ENCODE measurements at places on chromosomes 3 and 15. TPM values are rescaled to one million over a fixed set of nuclear protein-coding genes. Genes with fewer than 3 reads are reported as not detected.
A peak's percentile ranks its signal among the peaks of the same experiment; 100 is the strongest.

GRCh38 chr15:45573961-45574629 is 13.1 kb upstream of the BLOC1S6 start:
- DNase-seq: peak; percentile 70

- no peak for DNase-seq
Measured at GRCh38 chr15:40435710-40436089, 5.1 kb upstream of the BAHD1 start.

DNA sequence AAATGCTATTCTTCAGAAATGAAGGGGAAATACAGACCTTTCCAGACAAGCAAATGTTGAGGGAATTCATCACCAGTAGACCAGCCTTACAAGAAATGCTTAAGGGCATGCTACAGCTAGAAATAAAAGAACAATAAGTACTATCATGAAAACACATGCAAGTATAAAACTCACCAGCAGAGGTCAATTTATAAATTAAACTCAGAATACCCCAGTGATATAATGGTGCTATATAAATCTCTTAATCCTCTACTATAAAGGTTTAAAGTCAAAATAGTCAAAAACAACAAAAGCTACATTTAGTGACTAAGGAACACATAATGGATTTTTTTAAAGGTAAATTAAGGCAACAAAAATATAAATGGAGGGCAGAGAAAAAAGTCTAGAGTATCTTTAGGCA is 142.5 kb downstream of the CPNE4 start:
- no peak for DNase-seq

DNA sequence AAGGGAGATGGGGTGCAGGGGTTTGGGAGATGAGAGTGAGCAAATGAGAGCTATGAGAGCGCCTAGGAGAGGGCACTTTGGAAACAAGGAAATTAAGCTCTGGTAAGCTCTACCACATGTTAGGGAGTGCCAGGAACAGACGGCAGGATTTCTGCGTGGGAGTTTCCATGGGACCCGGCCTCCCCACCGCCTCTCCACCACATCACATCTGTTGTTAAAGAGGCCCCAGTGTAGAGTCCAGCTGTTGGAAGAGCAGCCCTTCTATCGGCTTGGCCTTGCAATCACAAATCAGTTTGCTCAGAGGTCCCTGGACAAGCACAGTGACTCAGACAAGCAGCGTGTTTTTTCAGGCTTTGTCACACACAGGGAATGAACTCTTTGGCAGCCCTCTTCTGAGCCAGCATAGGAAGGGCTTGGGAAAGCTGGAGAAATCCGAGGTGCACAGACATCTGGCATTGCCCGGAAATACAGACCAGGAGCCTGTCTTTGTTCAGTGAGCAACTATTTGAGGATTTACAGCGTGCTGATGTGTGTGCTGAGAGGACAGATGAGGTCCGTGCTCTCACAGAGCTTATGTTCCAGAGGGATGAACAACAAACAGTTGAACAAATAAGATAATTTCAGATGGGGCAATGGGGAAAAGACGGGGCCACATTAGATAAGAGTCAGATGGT is 370.6 kb upstream of the PROK2 start:
- DNase-seq: no peak

DNA sequence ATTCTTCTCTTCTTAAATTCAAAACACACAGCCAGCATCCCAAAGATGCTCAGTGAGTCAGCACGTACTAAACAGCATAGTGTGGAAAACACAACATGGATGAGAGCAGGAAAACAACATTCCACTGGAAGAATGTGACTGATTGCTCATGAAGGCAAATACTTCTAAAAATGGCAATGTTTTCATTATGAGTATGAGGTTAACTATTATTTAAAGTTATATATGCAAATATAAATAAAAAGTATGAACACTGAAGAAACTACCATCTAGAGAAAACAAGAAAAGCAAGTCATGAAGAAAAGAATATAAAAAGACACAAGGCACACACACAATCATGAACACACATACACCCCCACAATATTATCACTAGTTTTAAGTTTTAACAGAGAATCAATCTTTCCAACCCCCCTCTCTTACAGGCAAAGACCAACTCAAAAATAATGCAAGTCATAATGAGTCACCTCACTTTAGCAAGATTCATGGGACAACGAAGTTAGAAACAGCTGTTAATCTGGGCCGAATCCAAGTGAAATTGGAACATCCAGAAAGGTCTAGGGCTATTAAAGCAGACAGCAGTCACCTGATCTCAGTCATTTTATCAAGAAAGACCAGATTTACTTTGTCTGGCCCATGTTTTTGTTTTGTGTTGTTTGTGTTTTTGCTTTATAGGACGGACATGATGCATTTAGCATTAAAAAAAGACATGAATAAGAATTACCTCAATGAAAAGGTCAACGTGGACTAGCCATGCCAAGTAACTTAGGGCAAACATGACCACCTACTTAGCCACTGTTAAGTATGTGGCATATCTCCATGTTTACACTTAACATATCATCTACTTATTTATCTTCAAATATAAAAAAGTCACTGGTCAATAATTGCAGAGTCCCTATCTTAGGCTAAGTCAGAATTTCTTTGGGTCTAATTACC is 18.1 kb downstream of the GBE1 start:
- peak; percentile 8 for DNase-seq

DNA sequence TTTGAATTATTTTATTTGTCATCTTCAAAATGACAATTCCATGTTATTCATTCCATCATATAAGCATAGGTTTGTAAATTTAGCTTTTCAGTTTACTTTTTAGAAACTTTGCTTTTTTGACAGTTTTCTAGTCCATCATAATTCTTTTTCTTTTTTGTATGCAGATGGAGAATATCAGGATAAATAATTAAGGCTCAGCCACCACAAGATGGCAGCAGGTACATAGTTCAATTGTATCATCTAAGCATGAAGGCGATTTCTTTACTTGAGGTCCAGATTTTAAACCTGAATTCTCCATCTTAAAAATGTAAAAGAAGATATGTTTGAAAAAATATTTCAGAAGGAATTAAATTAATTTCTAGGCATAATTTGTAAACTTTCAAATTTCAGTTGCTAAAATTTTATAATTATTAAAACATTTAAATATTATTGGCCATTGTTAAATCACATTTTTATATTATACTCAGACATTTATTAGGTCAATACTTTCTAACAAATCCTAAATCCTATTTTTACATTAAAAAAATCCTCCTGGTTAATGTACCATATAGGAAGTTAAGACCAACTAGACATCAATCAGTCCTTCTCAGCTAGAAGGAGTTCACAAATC is 15.1 kb downstream of the PLSCR5 start:
- peak; percentile 42 for DNase-seq

TUSC7 gene
- not detected for total RNA-seq

- DNase-seq: peak; percentile 14
Measured at GRCh38 chr3:8317661-8318649, 183.7 kb upstream of the LMCD1 start.

DNA sequence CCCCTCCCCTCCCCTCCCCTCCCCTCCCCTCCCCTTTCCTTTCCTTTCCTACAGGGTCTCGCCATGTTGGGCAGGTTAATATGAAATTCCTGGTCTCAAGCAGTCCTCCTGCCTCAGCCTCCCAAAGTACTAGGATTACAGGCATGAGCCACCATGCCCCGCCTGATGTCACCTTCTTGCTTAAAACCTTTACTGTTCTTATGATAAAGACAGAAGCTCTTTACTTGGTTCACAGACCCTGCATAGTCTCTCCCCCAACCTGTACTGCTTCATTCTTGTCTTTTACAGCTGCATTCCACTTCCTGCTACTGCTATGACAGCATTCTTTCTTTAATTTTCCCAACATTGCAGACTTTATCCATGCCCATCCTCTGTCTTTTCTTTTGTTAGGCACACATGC is 20.8 kb downstream of the MED12L start:
- DNase-seq: no peak

DNA sequence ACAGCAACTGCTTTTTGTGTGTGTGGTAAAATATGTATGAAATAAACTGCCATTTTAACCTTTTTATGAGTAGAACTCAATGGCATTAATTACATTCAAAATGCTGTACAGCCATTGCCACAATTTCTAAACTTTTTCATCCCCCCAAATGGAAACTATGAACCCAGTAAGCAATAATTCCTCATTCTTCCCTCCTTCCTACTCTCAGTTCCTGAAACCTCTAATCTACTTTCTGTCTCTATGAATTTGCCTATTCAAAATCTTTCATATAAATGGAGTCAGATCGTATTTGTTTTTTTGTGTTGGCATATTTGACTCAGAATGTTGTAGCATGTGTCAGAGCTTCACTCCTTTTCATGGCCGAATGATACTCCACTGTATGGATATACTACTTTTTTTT is 5.3 kb upstream of the BLM start:
- no peak for DNase-seq

DNA sequence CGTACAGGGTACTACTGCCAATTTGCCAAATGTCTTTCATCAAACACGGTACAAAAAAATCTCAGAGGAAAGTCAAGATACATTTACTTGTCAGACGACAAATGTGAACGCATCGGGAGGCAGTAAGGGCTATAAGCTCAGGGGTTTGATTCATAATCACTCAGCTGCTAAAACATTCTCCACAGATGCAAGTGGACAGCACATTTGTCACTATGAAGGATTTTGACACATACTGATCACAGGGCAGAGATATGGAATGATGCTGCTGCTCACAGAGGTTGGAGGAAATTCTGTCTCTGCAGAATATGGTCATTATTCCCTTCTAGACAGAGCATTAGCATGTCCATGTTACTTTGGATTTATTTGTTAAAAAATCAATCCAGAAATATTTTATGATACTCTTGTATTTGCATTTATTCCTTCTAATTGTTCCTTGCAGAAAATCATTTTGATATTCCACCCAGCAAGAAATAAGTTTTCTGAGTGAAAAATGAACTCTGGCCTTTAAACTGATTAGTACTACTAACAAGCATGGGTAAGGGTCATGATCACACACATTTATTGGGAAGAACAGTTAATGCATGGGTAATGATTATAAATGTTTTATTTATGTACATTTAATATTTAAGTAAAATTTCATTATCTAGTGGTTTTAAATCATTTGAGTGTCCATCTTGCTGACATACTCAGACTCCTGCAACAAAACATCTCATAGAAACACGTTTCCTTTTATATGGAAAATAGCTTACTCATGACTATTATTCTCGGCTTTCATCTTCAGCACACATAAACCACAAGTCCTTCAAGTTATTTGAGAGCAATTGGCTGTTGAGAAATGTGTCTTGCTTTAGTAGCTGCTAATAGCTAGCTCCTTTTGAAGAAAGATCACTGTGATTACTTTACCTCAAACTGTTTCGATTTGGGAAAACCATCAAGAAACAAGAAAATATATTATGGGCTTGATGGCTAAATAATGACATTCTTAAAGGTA is 559.3 kb downstream of the MECOM start:
- no peak for DNase-seq

DNA sequence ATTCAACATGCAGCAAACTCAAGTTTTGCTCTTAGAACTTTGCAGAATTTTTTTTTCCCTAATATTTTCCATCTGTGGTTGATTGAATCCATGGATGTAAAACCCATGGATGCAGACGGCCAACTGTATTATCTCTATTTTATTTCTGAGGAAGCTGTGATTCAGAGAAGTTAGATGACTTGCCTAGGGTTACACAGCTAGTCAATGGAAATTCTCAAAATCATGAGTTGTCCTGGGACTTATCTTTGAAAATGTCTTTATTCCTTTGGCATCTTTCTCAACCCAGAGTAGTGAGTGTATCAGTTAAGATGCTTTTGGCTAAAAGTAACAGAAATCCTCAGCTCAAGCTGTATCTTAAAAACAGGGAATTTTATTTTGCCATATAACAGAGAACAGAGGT is 107.9 kb upstream of the GALNT15 start:
- DNase-seq: no peak

DNA sequence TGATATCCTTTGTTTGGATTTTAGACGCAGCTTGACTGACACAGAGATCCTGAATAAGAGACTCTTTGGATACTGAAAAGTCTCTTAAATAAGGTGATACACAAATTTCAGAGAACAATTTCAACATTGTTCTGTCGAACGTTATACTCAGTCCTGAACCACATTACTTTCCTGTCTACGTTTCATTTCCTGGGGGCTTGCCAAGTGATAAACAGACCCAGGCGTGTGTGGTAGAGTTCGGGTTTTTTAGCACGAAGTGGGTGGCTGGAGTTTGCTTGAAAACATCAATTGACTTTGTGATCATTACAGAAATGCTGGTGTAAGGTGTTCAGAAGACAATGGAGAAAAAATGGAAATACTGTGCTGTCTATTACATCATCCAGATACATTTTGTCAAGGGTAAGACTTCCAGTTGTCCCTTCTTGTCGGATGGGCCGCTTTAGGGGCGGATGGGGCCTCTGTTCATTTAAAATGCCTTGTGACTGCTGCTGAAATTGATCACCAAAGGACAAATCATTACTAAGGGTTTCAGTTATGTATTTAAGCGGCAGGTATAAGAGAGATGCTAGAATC is at the start of gene CD96:
CD96 (plus strand) TSS at position 287 of the 573 bp plus-strand sequence; CDS start at position 339, 52 bp downstream.
- DNase-seq: no peak

FBXO40 gene
- 0.23 TPM for total RNA-seq

GRCh38 chr3:60290122-60290492 is 961.1 kb downstream of the FHIT start:
- DNase-seq: no peak

DNA sequence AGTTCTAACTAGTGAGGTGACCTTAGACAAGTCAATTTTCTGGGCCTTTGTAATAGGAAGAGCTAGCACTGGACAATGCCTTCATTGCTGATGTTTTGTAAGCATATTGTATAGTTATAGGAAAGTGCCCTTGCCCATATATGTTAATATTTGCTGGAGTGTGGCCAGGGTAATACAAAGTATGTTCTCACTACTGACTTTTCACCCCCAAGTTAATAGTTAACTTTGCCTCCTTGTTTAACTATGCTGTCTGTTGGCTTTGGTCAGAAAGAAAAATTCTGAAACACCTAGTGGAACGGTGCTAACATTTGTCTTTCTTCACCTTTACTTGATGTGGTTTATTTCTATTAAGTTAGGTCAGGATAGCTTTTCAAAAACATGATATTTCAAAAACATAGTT is 287.4 kb upstream of the CTNNB1 start:
- DNase-seq: no peak

NTRK3 gene
- 5.4 TPM for total RNA-seq

GRCh38 chr3:17352620-17353019 is 389.8 kb downstream of the TBC1D5 start:
- no peak for DNase-seq

HPS3 gene
- 66.8 TPM for total RNA-seq

CCDC12 gene
- total RNA-seq: 35.1 TPM

GRCh38 chr3:65632414-65632813 is 406.3 kb downstream of the MAGI1 start:
- DNase-seq: no peak

PDZRN3 gene
- 11.0 TPM for total RNA-seq

DNA sequence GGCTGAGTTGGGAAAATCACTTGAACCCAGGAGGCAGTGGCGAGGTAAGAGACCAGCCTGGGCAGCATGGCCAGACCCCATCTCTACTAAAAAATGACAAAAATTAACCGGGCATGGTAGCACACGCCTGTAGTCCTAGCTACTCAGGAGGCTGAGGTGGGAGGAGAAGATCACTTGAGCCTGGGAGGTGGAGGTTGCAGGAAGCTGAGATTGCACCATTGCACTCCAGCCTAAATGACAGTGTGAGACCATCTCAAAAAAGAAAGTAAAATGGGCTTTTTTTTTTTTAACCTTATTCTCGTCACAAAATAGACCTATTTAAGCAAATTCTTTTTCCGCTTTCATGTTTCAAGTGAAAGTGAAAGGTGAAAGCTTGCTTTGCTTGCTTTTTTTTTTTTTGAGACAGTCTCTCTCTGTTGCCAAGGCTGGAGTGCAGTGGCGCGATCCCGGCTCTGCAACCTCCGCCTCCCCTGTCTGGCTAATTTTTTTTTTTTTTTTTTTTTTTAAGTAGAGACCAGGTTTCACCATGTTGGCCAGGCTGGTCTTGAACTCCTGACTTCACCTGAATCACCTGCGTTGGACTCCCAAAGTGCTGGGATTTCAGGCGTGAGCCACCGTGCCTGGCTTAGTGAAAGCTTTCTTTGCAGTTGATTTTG is 3.6 kb downstream of the PDIA3 start:
- no peak for DNase-seq
